Gastroesophageal sphincter (tissue), 4 donors: ENCODE measurements at places on chromosomes 5 and 9. TPM values are rescaled to one million over a fixed set of nuclear protein-coding genes. Genes with fewer than 3 reads are reported as not detected.

The ECPAS gene
- 114 TPM for total RNA-seq

The PCDHB10 gene
- total RNA-seq: 3.0 TPM

The PRUNE2 gene
- total RNA-seq: 561 TPM

The GFRA3 gene
- 1.9 TPM for total RNA-seq

DNA sequence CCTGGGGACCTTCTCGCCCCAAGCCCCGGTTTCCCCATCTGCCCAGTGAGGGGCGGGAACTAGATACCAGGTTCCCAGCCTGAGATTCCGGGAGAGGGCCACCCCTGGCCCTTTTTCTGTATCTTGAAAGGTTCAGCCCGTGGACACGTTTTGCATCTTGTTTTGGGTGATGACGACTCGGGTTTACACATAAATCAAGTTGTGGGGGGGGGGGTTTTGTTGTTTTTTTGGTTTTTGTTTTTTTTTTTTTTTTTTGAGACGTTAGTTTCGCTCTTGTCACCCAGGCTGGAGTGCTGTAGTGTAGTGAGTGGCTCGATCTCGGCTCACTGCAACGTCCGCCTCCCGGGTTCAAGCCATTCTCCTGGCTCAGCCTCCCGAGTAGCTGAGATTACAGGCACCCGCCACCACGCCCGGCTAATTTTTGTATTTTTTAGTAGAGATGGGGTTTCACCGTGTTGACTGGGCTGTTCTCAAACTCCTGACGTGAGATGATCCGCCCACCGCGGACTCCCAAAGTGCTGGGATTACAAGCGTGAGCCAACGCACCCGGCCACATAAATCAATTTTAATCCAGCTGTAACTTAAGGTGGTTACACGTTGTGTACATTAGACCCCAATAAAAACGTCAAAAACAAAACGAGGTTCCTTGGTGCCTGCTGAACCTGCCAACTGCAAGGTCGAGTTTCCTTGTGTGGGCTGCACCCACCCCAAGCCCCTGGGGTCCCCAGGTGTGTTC lies 1.1 kb upstream of the BRD3 start:
- peak; percentile 5 for ATAC-seq

GRCh38 chr9:34457266-34458012 lies 931 bp downstream of the FAM219A start:
- peak; percentile 37 for ATAC-seq

- ATAC-seq: no peak
Observed at GRCh38 chr5:77993855-77994318, 217.7 kb upstream of the TBCA start.

DNA sequence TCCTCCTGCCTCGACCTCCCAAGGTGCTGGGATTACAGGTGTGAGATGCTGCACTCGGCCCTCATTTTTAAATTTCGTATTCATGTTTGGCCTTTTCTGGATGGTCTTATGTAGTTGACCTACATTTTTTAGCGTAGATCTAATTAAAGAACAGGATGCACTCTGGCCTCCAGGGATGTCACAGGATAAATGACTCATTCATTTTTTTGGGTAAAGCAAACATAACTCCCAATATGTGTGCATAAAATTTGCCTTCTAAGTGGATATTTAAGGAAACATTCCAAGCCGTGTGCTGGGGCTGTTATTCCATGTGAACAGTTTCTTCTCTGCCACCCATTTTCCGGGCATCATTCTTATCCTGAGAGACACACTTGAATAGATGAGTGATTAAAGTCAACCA lies 501.6 kb downstream of the IRX1 start:
- no peak for ATAC-seq

DNA sequence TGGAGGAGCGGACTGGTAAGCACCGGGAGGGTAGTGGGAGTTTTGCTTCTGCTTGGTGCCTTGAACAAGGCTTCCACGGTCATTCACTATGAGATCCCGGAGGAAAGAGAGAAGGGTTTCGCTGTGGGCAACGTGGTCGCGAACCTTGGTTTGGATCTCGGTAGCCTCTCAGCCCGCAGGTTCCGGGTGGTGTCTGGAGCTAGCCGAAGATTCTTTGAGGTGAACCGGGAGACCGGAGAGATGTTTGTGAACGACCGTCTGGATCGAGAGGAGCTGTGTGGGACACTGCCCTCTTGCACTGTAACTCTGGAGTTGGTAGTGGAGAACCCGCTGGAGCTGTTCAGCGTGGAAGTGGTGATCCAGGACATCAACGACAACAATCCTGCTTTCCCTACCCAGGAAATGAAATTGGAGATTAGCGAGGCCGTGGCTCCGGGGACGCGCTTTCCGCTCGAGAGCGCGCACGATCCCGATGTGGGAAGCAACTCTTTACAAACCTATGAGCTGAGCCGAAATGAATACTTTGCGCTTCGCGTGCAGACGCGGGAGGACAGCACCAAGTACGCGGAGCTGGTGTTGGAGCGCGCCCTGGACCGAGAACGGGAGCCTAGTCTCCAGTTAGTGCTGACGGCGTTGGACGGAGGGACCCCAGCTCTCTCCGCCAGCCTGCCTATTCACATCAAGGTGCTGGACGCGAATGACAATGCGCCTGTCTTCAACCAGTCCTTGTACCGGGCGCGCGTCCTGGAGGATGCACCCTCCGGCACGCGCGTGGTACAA lies 556 bp downstream of the PCDHGC3 start:
- ATAC-seq: peak; percentile 61

GRCh38 chr5:169905017-169905416 lies 75.3 kb downstream of the INSYN2B start:
- no peak for ATAC-seq

DNA sequence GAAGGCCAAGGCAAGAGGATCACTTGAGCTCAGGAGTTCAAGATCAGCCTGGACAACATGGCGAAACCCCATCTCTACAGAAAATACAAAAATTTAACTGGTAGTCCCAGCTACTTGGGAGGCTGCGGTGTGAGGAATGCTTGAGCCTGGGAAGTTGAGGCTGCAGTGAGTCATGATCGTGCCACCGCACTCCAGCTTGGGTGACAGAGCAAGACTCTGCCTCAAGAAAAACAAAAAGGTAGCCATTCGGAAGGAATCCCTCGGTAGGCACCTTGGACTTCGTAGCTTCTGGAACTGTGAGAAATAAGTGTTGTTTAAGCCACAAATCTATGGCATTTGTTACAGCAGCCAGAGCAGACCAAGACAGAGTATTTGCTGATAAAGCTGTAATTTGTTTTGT lies 174.2 kb downstream of the DCP2 start:
- no peak for ATAC-seq

DNA sequence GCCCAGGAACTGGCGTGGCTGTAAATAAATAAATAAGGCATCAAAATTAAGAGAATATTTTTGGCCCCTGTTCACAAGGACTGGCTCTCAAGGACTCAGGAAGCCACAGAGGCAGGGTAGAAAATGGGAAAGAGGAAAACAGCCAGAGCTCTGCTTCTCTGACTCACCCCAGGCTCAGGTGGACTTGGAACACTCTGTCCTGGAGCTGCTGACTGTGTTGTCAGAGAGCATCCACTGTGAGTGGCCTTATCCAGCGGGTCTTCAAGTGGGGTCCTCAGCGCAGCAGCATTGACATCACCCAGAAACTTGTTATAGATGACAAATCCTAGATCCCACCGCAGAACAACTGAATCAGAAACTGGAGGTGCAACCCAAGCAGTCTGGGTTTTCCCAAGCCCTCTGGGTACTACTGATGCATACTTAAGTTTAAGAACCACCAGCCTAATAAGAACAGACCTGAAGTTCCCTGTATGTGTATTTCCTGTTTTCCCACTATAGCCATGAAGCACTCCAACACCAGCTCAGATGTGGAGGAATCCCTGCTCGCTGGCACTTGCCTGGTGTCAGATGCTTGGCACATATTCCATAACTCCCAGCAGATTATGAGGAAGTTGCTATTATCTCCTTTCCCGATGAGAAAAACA lies 20.5 kb downstream of the ADRA1B start:
- no peak for ATAC-seq
